NAMALWA (cell line): ENCODE measurements at places on chromosomes 12 and 14.
A peak's percentile ranks its signal among the peaks of the same experiment; 100 is the strongest.

GRCh38 chr12:28065889-28066630 lies 93.5 kb upstream of the PTHLH start:
- no peak for DNase-seq

GRCh38 chr14:95389471-95390011 lies 69.8 kb upstream of the CLMN start:
- no peak for DNase-seq

GRCh38 chr14:71465316-71465715 lies 466.9 kb upstream of the RGS6 start:
- DNase-seq: no peak

- no peak for DNase-seq
These were observed 46.9 kb downstream of the PAWR start for GRCh38 chr12:79643821-79644220.

- DNase-seq: no peak
These were observed 59.1 kb upstream of the NAP1L1 start for GRCh38 chr12:76143343-76144244.

DNA sequence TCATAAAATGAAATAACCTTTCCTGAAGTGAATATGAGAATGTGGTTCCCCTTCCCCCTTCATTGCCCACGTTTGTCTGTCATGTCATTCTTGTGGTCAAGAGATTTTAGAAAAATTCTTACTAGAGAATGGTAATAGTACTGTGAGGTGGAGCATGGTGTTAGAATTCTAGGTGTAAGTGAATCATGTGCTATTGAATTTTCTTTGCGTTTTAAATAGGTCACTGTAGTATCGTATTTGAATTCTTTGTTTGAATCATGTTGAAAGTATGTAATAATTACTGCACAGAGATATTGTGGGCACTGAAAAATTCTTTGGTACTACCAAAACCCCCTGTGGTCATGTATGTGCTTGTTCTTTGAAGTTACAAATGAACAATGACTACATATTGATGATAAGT lies 49.9 kb downstream of the FUT8 start:
- DNase-seq: no peak

DNA sequence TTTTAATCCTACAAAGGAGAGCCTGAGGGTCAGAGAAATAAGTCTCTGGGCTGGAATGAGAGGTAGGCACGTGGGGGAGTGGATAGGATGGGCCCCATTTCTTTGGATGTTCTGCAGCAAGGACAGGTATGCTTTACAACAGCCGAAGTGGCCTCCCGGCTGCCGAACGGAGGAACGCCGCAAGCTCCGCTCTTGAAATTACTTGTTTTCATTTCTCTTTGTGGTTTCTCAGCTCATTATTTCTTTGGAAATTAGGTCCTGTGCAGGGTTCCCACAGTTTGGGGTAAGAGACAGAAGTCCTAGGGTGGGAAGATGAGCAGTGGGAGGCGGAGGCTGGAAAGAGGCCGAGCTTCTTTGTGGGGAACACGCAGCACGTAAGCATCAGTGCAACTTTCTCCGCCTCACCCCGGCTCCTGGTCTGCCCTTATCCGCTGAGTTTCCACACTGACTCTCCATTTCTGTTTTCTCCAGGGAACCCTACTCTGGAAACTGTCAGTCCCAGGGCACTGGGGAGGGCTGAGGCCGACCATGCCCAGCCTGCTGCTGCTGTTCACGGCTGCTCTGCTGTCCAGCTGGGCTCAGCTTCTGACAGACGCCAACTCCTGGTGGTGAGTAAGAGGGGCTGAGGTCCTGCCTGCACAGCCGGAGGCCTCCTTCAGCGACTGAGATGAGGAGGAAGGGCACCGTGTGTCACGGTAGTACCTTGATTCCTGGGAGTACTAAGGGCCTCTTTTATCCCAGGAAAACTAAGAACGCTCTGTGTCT lies 2.0 kb downstream of the WNT5B start:
- no peak for DNase-seq

GRCh38 chr14:56515739-56516138 lies 63.9 kb upstream of the TMEM260 start:
- no peak for DNase-seq

DNA sequence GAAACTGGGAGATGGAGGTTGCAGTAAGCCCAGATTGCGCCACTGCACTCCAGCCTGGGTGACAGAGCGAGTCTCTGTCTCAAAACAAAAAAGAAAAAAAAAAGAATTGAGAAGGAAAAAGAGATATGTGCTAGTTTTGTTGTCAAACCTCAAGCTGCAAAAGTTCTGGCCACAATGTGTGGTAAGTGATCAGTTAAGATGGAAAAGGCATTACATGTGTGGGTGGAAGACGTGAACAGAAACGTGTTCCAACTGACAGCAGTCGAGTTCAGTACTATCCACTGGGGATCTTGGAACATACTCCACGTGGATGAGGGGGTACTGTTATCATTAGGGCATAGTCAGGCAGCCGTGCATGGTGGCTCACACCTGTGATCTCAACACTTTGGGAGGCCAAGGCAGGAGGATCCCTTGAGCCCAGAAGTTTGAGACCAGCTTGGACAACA lies 17.3 kb downstream of the GPR68 start:
- no peak for DNase-seq

- DNase-seq: no peak
These were observed 68.2 kb downstream of the FBXW8 start for GRCh38 chr12:116978791-116979508.

GRCh38 chr12:71846322-71846940 lies 6.9 kb downstream of the TBC1D15 start:
- DNase-seq: peak; percentile 62

GRCh38 chr12:47775100-47775911 lies 2.3 kb downstream of the SLC48A1 start:
- peak; percentile 35 for DNase-seq

GRCh38 chr12:83676781-83677295 lies 990.1 kb downstream of the TMTC2 start:
- DNase-seq: no peak
